Purkinje cell (primary cell): ENCODE measurements at places on chromosomes 1 and 21. TPM values are rescaled to one million over a fixed set of nuclear protein-coding genes. Genes with fewer than 3 reads are reported as not detected.

The CD53 gene
- polyA plus RNA-seq = not detected in 2 replicates

The KRTAP21-2 gene
- polyA plus RNA-seq = not detected in 2 replicates

The VASH2 gene
- 1.1 and 1.6 TPM in 2 replicates for polyA plus RNA-seq

The FCRL5 gene
- not detected in 2 replicates for polyA plus RNA-seq

The CLCA4 gene
- not detected in 2 replicates for polyA plus RNA-seq

The OR2L13 gene
- polyA plus RNA-seq = 0.48 and 3.1 TPM in 2 replicates

The TSNAX gene
- polyA plus RNA-seq = 73.2 and 103 TPM in 2 replicates

The C1QA gene
- polyA plus RNA-seq = 1.6 TPM in 1 of 2 replicates, not detected in the other

The TFF2 gene
- polyA plus RNA-seq = not detected in 2 replicates

The FOXD3 gene
- polyA plus RNA-seq = not detected in 2 replicates

The CFAP74 gene
- polyA plus RNA-seq = 1.2 TPM in 1 of 2 replicates, not detected in the other

The TMEM52 gene
- not detected in 2 replicates for polyA plus RNA-seq

The HCN3 gene
- polyA plus RNA-seq = 1.5 and 4.9 TPM in 2 replicates

The FAAH gene
- 8.6 and 8.9 TPM in 2 replicates for polyA plus RNA-seq

The ALDH4A1 gene
- 0.31 and 2.5 TPM in 2 replicates for polyA plus RNA-seq

The NBPF12 gene
- 1.9 and 3.1 TPM in 2 replicates for polyA plus RNA-seq

The ABCD3 gene
- polyA plus RNA-seq = 40.8 and 48.9 TPM in 2 replicates

The SGIP1 gene
- polyA plus RNA-seq = 124 and 149 TPM in 2 replicates

The TDRD5 gene
- polyA plus RNA-seq = not detected in 2 replicates

The CYP2J2 gene
- 0.52 and 2.2 TPM in 2 replicates for polyA plus RNA-seq

The NOTCH2 gene
- 6.9 and 9.3 TPM in 2 replicates for polyA plus RNA-seq

The SLC2A5 gene
- 1.9 and 4.4 TPM in 2 replicates for polyA plus RNA-seq

The FMO1 gene
- polyA plus RNA-seq = not detected in 2 replicates

The KIF17 gene
- 1.6 and 8.3 TPM in 2 replicates for polyA plus RNA-seq

The SV2A gene
- polyA plus RNA-seq = 61.6 and 65.2 TPM in 2 replicates

The CFHR2 gene
- polyA plus RNA-seq = not detected in 2 replicates
